ENCODE measurements at places on chromosomes 1 and 21. TPM values are rescaled to one million over a fixed set of nuclear protein-coding genes. Genes with fewer than 3 reads are reported as not detected.

- DNase-seq, result no peak
Observed at GRCh38 chr1:27863538-27863915, 8.8 kb upstream of the THEMIS2 start.

- DNase-seq, result no peak
Observed at GRCh38 chr1:87719658-87720057, 391.0 kb downstream of the LMO4 start.

The LRRC38 gene
- polyA plus RNA-seq, result not detected

DNA sequence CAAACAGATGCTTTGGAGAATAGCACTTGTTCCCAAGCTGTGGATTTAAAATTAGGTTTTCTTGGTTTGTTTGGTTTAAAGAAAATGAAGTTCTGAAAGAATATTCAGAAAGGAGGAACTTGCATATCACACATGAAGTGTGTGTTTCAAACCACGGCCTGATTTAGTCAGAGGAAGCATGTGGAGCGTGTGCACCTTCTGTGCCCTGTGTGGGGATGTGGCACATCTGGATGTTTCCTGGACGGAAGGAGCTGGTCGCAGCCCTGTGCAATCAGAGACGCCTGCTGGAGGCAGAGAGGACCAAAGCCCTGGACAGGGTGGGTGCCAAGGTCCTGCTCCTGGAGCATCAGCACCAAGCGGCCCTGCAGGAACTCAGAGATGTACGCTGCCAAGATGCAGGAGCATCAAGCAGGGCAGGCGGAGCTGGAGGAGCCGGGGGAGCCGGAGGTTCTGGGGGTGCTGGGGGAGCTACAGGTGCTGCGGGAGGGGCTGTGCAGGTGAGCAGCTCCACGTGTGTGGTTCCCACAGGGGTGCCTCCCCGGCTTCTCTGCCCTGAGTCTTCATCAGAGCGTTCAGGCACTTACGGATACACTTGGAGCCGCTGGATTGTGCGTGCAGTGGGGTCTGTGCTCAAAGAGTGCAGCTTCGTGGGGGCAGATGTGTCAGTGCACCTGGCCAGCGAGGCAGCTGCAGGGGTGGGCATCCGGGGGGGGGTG, 45.7 kb downstream of the PCNT start:
- DNase-seq, result no peak

- DNase-seq, result no peak
Observed at GRCh38 chr1:64588876-64589275, 118.9 kb downstream of the CACHD1 start.

- peak; percentile 94 for DNase-seq
Observed at GRCh38 chr1:221419513-221420095, 322.3 kb downstream of the DUSP10 start.

Data from foreskin keratinocyte (primary cell).